Activated CD4-positive, alpha-beta memory T cell treated with anti-CD3 and anti-CD28 coated beads, Interleukin-2, amount 10 ng/mL, durations not matched to agents 7 days and 5 days (primary cell): ENCODE measurements at places on chromosomes 2 and 18. TPM values are rescaled to one million over a fixed set of nuclear protein-coding genes. Genes with fewer than 3 reads are reported as not detected.

The EFHD1 gene
- 2.0 TPM for total RNA-seq

The INPP1 gene
- total RNA-seq, result 11.9 TPM

The IL18RAP gene
- total RNA-seq, result 7.2 TPM

The DPP4 gene
- total RNA-seq, result 126 TPM

The CRACDL gene
- total RNA-seq, result 0.20 TPM

The FBXO15 gene
- 1.1 TPM for total RNA-seq

The BUB1 gene
- 120 TPM for total RNA-seq

The MARCO gene
- total RNA-seq, result not detected

The LHCGR gene
- not detected for total RNA-seq

The SAP130 gene
- 37.5 TPM for total RNA-seq

GRCh38 chr18:58525928-58526424, 102.9 kb downstream of the ALPK2 start:
- DNase-seq, result no peak

DNA sequence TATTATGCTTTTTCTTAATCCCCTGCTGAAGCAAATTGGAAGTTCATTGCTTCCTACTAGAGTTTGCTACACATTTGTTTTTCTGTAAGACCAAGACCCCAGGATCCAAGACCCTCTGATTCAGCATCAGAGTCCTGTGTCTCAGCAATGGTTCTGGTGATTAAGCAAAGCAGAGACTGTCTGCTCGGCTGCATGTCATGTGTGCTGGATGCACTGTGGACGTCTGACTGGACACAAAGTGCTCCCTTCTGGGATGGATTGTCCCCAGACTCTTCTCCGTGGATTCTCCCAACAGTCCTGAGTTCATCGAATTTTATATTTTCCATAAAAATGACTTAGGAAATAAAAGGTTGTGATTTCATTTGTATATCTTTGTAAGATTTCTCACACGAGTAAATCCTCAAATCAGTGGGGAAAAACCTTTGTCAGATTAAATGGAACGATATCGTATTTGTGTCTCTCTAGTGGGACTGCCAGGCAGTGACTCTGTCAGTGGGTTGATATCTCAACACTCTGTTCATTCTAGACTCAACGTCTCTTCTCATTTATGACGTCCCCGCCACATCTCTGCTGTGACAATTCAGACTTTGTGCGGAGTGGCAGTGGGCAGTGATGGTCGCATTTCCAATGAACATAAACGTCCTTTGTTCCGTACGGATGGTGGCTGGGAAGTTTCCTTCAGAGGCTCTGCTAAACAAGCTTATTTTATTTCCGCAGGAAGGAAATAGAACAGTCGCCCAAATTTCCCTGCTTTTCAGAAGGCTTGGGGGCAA, 58.6 kb downstream of the NCAPH start:
- DNase-seq, result peak; percentile 3

DNA sequence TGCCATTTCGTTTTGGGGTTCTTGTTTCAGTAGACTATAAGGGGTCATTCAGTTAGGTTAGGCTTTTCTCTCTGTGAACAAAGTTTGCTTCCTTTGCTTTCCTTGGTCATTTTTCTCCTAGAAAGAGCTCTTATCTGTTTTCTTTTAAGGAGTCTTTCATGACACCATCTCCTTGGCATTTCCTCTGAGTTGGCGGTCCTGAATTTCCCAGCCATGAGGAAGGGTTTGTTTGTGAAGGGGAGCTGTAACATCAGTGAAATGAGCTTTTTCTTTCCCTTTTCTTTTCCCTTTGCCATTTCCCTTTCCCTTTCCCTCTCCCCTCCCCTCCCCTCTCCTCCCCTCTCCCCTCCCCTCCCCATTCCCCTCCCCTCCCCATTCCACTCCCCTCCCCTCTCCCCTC, 61.7 kb downstream of the MAP4K4 start:
- DNase-seq, result no peak

- DNase-seq, result no peak
Observed at GRCh38 chr2:56648802-56649201, 465.0 kb downstream of the CCDC85A start.

- DNase-seq, result no peak
Observed at GRCh38 chr2:216765761-216766262, 70.5 kb upstream of the IGFBP5 start.

DNA sequence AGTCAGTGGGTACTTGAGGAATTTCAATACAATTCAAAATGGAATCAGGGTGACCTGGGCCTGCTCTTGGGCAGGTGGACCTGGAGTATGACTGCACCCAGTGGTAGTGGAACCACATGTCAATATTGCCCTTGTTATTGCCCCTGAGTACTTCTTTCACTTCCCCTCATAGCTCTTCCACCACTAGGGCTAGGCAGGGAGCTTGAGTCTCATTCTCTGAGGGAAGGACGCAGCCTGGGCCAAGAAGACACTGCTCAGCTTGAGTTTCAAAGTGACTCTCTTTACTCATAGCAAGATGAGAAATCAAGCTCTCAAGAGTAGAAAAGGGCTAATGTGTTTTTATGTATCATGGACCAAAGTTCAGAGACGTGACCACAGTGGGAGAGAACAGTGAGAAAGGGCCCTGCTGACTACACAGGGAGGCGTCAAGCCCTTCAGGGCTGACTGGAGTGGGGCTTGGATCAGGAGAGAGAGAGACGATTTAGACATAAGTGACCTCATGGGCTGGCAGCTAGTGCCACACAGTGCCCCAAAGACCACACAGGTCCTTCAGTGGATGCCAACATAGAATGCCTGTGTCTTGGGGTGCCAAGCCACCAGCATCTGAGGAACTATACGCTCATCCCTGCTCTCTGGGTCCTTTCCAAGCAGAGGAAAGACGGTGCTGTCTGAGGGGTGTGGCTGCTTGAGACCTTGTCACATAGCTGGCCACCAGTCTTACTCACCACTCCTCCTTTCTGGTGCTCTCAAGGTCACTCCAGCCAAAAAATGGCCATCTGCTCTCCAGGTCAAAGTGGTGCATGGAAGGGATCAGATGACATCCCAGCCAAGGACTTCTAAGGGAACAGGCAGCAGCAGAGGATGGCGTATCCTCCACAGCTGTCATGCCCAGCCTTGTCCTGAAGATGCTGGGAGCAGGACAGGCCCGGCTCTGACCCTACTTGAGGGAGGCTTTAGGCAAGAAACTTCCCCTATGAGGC, 13.0 kb downstream of the PTMA start:
- no peak for DNase-seq

DNA sequence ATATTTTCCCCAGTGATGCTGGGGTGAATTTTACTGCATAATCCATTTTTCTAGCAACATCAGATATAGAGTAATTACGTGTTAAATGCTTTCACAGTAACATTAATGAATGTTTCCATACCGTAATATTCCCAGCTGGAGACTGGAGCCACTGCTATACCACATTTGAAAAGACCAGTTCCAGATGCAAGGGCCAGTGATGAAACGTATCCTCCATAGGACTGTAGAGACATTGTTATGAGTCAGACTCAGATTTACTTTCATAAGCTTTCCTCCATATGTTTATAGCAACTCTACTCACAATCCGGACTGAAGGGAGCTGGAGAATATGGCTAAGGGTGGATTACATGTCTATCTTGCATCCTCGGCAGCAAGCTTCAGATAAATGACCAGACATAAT, 22.7 kb upstream of the GCG start:
- no peak for DNase-seq

DNA sequence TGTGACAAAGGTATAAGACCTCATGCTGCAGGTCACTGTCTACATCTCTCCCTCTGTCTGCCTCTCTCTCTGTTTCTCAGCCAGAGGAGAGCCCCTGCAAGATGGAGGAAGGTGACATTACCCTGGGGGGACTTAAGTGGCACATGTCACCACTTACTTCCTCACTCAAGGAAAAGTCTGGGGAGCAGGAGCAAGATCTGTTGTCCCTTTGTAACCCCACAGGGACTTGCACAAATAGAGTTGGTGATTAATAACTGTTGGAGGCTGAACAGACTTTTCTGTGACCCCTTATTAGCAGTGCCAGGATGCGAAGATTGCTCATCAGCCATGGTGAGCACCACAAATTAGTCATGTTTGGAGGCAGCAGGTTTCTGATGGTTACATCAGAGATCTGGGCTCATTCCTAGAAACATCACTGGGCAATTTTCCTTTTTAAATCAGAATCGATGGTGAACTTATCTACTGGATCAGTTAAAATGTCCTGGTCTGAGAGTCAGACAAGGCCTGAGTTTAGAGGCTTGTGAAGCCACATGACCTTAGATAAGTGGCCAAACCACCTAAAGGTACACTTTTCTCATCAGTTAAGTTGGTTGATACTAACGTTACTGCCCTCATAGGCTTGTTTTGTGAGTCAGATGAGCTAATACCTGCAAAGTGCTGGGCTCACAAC, 81.2 kb upstream of the LTBP1 start:
- no peak for DNase-seq

DNA sequence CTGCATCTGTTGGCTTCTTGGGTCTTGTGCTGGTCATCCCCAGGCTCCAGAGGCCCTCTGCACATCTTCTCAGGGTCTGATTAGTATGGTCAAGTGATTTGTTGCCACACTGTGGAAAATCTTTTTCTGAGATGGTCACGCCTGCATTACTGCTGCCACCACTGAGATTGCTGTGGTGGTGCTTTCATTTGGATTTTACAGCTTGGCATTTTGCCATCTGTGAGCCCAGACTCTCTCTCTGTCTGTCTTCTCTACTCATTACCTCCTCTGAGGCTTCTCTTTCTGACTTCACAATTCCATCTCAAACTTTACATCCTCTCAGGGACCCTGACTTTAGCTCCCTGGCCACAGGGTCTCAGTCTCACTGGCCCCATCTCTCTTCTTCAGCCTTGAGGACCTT, 154.6 kb downstream of the LRRTM1 start:
- no peak for DNase-seq

DNA sequence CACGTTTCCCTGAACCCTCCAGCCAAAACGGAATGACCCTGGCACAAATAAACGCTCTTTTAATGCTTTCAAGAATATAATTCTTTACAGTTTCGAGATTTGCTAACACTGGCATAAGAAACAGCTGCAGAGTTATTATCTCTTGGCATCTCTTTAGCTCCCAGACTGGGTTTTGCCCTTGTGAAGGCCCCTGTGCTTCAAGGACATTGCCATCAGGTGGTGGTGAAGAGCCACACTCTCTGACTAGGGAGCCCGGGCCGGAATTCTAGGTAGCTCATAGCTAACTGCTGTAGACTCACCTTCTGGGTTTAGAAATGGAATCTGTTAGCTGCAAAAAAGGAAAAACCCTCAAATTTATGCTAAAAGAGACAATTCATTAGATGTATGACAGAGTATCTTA, 13.3 kb upstream of the GALNT14 start:
- DNase-seq, result no peak

DNA sequence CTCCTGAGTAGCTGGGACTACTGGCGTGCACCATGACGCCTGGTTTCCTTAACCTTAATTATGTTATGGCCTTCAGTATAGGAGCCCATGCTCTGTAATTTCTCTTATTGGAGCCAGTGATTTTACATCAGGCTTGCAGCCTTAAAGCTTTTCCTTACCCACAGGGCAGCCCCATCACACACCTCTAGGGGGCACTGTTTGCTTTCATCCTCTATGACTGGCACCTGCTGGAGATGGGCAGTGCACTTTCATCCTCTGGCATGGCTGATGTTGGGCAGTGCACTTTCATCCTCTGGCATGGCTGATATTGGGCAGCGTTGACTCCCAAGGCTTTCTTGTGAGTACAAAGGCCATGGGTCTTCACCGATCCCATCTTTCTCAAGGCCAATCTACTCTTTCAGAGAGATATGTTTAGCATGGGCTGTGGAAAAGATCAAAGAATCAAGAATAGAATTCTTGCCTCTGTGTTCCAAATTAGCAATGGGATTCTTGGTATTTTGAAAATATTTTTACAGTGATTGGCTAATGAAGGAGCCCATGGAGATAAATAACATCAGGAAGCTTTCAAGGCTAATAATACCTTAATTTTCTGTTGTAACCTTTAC, 80.7 kb upstream of the MEX3C start:
- DNase-seq, result peak; percentile 57

DNA sequence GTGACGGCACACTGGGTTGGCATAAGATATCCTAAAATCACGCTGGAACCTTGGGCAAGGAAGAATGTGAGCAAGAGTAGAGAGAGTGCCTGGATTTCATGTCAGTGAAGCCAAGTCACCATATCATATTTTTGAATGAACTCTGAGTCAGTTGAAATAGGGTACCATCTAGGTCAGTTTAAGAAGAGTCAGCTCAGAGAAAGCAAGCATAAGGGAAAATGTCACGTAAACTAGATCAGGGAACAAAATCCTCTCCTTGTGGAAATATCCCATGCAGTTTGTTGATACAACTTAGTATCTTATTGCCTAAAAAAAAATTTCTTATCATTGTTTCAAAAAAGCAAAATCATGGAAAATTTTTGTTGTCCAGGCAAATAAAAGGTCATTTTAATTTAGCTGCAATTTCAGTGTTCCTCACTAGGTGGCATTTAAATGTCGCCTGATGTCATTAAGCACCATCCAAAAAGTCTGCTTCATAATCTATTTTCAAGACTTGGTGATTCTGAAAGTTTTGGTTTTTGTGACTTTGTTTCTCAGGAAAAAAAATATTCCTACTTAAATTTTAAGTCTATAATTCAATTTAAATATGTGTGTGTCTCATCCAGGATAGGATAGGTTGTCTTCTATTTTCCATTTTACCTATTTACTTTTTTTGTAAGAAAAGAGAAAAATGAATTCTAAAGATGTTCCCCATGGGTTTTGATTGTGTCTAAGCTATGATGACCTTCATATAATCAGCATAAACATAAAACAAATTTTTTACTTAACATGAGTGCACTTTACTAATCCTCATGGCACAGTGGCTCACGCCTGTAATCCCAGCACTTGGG, 19.6 kb downstream of the RSAD2 start:
- DNase-seq, result no peak

DNA sequence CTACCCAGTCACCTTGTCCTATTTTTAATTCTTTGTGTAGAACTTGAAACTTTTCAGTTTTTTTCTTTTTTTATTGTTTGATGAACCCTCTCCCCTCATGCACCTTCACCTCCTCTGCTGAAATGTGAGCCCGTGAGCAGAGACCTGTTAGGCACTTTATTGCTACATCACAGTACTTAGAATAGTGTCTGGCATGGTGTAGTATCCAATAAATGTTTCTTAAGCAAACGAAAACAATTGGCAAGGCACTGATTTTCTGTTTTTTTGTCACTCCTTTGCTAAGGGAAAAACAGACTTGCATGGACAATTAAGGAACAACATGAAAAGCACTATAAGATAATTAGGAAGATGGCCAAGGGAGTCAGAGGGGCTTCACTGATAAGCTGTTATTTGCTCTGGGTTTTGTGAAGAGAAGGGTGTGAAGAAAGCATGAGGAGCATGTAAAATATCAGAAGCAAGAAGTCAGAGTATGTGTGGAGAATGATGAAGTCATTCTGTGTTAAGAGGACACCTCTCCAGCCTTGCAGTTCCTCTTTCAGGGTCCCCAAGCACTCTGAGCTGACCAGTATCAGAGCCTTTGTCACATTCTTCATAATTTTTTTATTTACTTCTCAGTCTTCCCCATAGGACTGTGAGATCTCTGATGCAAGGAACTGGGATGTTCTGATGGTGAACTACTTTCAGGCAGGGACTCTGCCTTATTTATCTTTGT, 99.7 kb upstream of the CAVIN2 start:
- no peak for DNase-seq
